ENCODE measurements at places on chromosomes 5 and 9.

DNA sequence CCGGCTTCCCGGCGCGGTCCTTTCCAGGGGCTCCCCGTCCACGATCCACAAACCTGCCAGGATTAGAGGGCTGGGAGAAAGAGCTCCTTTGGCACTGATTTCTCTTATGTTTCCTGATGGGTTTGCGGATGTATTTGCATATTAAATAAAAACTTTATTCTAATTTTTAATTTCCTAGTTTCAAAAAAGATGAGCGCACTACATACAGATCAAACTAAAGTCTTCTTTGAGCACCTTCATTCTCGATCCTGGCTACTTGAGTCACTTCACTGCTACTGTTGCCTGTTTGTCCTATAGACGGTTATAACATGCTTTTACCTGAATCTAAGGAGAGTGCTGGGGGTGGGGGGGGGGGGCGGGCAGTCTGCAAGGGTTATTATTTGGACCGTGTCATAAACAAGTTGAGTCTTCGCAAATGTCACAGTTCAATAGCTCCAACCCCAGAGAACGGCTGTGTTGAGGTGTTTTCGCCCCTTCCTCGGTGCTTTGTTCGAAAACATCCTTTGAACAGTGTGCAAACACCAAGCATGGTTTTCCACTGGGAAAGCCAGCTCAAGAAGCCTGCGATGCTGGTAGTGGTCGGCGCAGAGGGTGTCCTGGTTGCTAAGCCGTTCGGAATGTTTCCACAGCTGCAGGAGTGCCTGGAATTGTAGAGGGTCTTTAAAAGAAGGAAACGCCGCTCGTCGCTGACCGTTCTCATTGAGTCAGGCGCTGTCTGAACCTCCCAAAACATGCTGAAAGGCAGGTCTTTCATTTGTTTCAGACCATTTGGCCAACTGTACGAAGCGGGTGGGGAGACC, 1.1 kb upstream of the STK10 start:
- peak; percentile 22 for DNase-seq

- DNase-seq: no peak
Measured at GRCh38 chr9:99628285-99628684, 193.4 kb upstream of the NR4A3 start.

GRCh38 chr5:160180931-160181330, 48.4 kb upstream of the FABP6 start:
- no peak for DNase-seq

- DNase-seq: peak; percentile 69
Measured at GRCh38 chr9:127835991-127836516, 18.4 kb downstream of the ENG start.

GRCh38 chr5:159533197-159533596, 202.9 kb upstream of the IL12B start:
- DNase-seq: peak; percentile 33

DNA sequence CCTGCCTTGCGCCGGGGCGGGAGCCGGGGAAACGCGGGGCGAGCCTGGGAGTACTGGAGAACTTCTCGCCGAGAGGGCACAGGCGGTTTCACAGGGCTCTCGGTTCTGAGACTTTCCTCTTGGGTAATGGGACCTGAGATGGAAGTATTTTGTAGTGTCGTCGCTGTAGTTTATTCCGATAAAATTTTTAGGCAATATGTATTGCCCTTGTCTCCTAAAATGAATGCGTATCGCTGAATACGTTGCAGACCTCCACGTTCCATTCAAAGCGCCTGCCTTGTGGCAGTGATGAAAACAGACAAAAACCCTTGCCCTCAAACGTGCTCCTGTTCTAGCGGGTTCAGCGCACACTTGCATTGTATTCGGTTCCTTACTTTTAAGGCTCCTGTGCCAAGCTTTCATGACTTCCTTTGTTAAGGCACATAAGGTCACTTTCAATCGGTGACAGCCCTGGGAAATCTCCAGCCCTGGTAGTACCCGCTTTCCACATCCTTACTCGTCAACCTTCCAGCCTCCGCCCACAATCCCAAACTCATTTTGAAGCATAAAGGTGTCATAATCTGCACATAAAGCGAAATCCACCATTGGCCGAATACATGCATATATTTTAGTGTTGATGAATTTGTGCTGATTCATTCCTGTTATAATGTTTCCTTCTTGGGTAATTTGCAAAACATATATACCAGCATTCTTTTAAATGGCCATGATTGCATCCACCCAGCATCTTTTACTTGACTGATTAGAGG, 694 bp downstream of the RMI1 start:
- DNase-seq: peak; percentile 42
